ENCODE measurements at places on chromosomes 12 and 14.

- H3K27me3 ChIP-seq, result no peaks in the 10 kb centered on the region
- no peak overlapping the region for H3K4me3 ChIP-seq
- peaks cover 48% of the 10 kb centered on the region for H3K36me3 ChIP-seq
Observed at GRCh38 chr14:74784634-74785033, 21.5 kb downstream of the YLPM1 start.

GRCh38 chr12:115519887-115520286, 757.6 kb downstream of the MED13L start:
- no peaks in the 10 kb centered on the region for H3K36me3 ChIP-seq
- no peaks in the 10 kb centered on the region for H3K4me1 ChIP-seq
- H3K27ac ChIP-seq, result no peak overlapping the region
- no peaks in the 10 kb centered on the region for H3K27me3 ChIP-seq
- DNase-seq, result no peak
- no peak overlapping the region for H3K4me3 ChIP-seq

GRCh38 chr12:78275886-78276285, 445.2 kb downstream of the NAV3 start:
- H3K4me3 ChIP-seq, result no peak overlapping the region
- H3K27me3 ChIP-seq, result no peaks in the 10 kb centered on the region
- no peaks in the 10 kb centered on the region for H3K4me1 ChIP-seq

GRCh38 chr12:75837700-75838099, 193.9 kb downstream of the PHLDA1 start:
- no peak for DNase-seq
- H3K4me3 ChIP-seq, result no peak overlapping the region
- H3K4me1 ChIP-seq, result no peaks in the 10 kb centered on the region
- no peaks in the 10 kb centered on the region for H3K27me3 ChIP-seq
- no peaks in the 10 kb centered on the region for H3K36me3 ChIP-seq
- H3K27ac ChIP-seq, result no peak overlapping the region

DNA sequence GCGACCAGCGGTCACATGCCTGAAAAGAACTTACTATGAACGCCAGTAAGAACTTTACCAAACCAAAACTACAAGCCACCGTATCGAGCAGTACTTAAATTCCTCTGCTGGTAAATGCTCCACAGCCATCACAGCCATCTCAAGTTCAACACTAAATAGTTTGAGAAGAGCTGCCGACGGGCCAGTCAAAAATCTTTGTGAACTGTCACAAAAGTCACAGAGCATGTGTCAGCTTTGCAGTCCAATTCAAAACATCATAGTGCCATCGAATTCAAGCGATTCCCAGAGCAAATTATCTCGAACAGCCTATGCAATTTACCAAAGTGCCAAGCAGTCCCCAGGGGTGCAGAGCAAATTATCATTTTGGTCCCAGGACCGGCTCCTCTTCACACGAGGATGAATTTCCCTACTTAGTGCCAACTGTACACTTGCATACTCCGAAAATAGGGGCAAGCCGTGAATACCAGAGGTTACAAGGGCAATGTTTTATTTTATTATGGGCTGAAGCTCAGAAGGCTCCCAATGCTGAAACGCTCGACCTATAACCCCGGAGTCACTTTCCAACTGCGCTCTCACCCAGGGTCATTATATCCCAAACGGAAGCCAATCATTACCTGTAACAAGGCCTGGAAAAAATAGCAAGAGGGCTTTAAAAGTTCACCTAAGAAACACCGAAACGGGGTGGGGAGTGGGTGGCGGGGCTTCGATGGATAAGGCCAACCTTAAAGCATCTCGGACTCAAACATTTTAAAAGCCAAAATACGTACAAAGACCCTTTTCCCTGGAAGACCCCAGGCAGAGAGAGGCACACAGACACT, 1.1 kb downstream of the LRP6 start:
- no peaks in the 10 kb centered on the region for H3K27me3 ChIP-seq
- DNase-seq, result peak; percentile 54
- H3K36me3 ChIP-seq, result no peaks in the 10 kb centered on the region
- peak overlapping the region; percentile 90 for H3K27ac ChIP-seq
- 0 out of 2 replicates have a peak, but pooled peaks cover 7% of the 10 kb centered on the region for H3K4me1 ChIP-seq
- H3K4me3 ChIP-seq, result peak overlapping the region; percentile 85

GRCh38 chr14:104528496-104528895, 51.1 kb upstream of the C14orf180 start:
- no peak for DNase-seq
- H3K27me3 ChIP-seq, result no peaks in the 10 kb centered on the region
- H3K27ac ChIP-seq, result no peak overlapping the region
- no peaks in the 10 kb centered on the region for H3K36me3 ChIP-seq
- H3K4me1 ChIP-seq, result no peaks in the 10 kb centered on the region

- no peak overlapping the region for H3K27ac ChIP-seq
- DNase-seq, result no peak
- no peaks in the 10 kb centered on the region for H3K27me3 ChIP-seq
- no peak overlapping the region for H3K4me3 ChIP-seq
- no peaks in the 10 kb centered on the region for H3K36me3 ChIP-seq
Observed at GRCh38 chr12:44584625-44585024, 291.5 kb downstream of the NELL2 start.

All from GM23248 (cell line).